ENCODE measurements at places on chromosomes 12 and 14.

DNA sequence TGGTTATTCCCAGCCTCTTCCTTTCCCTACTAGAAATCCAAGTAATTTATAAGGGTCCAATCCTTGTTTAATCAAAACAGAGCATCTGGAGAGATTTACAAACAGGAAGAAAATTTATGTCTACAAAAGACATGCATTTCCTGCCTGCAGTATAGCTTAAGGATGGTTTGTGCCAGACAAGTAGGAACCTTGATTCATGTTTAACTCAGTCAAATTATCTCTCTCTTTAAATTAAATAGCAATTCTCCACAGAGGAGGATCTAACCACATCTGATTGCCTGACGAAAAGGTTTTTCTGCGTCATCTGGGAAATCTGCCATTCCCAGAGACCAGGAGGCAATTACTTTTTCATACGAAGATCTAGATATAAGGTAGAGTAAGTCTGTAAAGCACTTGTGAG lies 105.2 kb downstream of the ZFC3H1 start:
- DNase-seq, result no peak

- no peak for DNase-seq
Observed at GRCh38 chr14:64233531-64234190, 60.5 kb downstream of the ESR2 start.

DNA sequence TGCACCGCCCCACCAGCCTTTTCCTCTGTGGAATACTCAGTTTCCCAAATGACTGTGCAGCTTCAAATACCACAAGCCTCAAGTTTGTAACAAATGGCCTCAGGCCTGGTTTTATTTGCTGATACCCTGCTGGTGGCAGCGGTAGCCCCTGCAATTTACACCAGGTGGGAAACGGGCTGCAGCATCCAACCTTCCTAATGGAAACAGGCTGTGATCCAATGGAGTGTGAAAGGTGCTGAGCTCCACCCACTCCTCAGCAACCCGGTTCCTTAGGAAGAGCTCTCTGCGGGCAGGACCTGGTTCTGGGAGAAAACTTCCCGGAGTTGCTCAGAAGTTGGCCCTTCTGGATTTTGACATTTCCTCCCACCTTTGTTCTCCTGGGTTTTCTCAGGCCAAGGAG lies 41.7 kb upstream of the LTA4H start:
- DNase-seq, result peak; percentile 52

GRCh38 chr14:95190857-95191256 lies 33.5 kb upstream of the DICER1 start:
- DNase-seq, result no peak

- DNase-seq, result no peak
Observed at GRCh38 chr14:69531135-69531534, 43.5 kb downstream of the CCDC177 start.

DNA sequence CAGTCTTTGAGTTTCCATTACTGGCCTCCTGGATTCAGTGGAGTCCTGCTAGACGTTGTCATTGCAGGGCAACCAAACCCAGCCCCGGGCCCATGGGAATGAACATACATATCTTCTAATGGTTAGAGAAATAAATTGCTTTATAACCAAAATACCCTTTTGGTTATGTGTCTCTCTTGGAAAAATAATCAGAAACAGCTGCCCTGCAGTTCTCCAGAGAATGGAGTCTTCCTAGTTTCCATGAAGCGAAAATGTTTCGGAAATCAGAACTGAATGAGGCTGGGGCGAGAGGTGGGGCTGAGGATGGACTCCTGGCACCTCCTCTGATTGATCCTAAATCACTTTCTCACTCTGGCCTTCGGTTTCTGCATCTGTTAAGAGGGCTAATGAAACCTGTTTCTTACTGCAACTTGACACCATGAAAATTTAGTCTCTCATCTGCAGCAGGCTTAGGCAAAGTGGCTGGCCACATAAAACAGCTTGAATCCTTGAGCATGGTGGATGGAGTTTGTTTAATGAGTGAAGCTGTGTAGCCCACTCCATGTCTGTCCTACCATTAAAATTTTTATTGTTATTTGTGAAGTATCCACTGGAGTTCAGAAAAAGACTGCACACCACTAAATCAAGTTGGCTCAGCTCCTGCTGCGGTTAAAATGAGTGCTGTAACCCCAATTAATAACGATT lies 198.9 kb downstream of the CACNA1C start:
- DNase-seq, result peak; percentile 44

DNA sequence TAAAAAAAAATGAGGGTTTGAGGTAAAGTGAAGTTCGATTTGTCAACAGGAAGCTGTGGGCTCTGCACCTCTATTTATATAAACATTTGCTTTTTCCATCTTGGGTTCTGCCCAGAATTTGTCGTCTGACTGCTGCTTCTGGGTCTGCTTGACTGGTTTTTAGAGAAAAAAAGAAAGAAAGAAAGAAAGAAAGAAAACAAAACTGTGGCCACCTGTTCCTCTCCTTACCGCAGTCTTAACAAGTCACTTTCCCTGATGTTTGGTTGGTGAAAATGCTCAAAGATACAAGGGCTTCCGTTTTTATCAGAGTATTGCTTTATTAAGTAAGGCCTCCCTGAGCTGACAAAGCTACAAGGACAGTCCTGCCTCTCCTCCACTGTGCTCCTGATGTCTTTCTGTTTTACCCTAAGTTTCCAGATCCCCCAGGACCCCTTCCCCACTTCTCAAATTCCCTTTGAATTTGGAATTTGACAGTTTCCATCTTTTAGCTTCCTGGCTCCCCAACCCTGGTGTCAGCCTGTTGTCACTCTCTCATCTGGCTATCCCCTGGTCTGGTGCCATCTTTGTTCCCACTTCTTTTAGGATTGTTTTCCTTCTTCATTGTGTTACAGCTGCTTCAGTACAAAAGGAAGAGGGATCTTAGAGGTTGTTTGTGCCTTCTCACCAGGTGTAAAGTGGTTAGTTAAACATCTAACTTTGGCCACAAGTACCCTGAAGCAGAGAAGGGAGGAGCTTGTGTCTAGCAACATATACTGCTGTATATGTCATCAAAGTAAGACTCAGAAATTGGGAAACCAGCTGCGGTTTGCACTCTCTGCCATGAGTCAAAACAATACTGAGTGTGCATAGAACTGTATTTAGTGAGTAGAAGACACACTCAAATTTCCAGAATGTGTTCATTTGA lies 18.0 kb downstream of the MFAP5 start:
- DNase-seq, result no peak

GRCh38 chr12:15682826-15683225 lies 106.4 kb downstream of the EPS8 start:
- no peak for DNase-seq

DNA sequence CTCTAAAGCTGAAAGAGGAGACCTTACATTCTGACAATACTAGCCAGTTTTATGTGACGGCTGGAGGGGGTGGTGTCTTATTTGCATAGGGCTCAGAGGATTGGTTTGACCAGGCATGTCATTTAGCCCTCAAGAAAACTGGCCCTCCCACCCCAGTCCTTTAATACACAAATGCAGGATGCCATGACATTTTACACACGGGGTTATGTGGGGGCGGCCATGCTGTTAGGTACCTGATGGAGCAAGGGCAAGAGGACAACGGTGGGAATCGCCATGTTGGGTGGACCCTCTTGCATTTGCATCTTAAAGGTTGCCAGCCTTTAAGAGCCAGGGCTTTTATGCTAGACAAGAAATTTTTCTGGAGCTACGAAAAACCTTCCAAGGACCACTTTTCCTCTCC lies 23.3 kb downstream of the MDM2 start:
- DNase-seq, result peak; percentile 61
